ENCODE measurements at places on chromosomes 3 and 15.

DNA sequence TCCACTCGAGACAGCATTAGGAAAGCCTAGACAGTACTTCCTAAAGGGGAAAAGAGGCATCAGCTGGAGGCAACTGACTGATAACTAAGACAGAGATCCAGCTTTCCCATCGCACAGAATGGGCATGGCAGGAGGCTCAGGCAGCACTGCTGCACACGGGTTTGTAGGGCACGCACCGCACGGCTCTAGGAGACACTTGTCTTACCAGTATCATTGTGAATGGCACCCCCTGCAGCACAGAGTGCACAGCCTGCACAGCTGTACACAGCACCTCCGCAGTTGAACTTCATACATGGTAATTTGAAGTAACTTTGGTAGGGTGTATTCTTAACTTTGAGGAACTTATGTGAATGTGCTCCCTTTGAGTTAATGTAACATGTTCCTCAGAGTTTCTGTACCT, 281.6 kb downstream of the PLCL2 start:
- no peak for DNase-seq

GRCh38 chr3:30666572-30667279, 60.3 kb downstream of the TGFBR2 start:
- no peak for DNase-seq

GRCh38 chr3:120348065-120348990, 826 bp downstream of the LRRC58 start:
- no peak for DNase-seq

DNA sequence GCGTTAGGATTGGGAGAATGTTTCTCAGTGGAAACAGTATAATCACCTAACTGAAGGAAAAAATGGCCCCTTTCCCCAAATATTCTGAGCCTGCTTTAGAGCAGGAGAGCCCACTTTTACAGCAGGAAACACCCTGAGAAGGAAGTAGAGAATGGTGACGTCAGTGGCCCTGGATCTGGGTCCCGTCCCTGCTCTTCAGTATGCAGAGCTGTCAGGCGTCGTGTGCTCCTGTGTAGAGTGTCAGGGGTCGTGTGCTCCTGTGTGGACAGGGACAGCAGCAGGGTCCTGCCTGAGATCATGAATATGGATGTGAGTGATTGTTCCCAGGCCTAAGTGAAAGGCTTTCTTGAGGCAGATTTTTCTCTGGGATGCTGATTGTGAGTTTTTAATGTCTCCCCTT, 45.2 kb downstream of the CGNL1 start:
- no peak for DNase-seq

DNA sequence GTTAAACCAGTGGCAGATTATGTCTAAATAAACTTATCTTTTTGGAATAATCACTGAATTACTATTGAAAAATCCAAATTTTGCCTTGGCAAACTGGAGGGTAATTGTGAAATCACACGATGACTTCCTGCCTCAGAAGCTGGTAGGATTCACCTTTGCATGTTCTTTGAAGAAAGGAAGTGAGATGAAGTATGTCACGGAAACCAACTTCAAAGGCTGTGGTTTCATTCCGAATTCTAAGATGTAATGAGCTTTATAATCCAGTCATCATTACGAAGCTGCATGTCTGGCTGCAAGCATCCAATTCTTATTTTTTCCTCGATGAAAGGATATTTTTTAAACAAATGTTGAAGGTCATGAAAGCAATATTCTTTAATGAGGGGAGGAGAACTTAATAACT, 15.0 kb upstream of the ZBED2 start:
- no peak for DNase-seq
